Stimulated activated CD8-positive, alpha-beta memory T cell treated with anti-CD3 and anti-CD28 coated beads, Interleukin-2, amount 100 ng/mL, for 1 hour (primary cell): ENCODE measurements at places on chromosomes 16 and 17.

DNA sequence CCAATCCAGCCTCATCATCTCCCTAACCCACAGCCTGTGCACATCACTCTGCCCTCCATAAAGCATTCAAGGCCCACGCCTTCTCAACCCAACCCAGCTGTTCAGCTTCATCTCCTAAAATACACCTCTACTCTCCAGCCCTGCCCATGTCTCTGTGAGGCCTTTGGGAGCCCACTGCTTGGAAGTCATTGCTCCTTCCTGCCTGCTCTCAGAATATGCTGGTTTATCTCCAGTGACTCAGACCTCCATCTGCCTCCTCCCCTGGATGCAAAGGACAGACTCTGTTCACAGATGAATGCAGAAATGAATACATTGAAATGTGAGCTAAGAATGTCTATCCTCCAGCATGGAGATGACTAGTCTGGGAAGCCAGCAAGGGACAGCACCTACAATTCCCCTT is 19.0 kb downstream of the KCNG4 start:
- DNase-seq: no peak

DNA sequence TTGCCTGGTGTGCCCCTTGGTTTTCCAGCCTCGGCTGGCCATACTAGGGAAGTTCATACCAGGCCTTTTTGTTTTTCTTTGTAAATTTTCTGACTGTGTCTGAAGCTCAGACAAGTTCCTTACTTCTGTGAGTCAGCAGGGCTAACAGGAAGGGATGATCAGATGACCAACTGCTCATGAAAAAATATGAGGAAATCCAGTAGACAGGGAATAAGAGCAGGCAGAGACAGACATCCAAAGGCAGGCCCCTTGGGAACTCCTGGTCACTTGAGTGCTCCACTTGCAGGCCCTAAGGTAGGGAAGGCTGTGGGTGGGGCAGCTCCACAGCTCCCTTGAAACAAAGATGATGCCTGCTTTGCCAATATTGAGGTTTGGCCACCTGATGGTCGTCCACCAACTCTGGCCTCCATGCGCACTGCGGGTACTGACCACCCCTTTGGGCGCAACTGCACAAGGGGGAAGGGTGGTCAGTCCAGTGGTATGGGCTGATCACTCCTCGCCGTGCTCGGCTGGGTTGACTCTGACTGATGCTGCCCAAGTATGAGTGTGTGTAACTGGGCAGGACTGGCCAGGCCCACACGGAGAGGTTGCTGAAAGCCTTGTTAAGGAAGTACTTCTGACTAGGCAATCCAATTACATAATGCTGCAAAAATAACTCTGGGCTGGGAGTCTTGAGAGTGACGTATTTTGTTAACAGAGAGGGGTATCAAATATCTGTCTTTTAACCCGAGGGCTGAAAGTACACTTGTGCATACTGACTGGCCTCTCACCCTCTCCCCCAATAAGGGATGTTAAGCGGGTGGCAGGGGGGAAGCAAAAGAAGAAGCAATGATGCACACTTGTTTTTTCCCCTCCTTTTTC is 20.8 kb upstream of the ZFHX3 start:
- no peak for DNase-seq

GRCh38 chr17:57552114-57552624 is 192.9 kb downstream of the CCDC182 start:
- DNase-seq: no peak

- no peak for DNase-seq
These were observed 25.3 kb upstream of the SEC14L1 start for GRCh38 chr17:77115510-77115909.

- no peak for DNase-seq
These were observed 49.7 kb downstream of the MYO1D start for GRCh38 chr17:32827227-32827626.

GRCh38 chr17:33316746-33317145 is 23.7 kb upstream of the ASIC2 start:
- DNase-seq: no peak
